A549 treated with CORT108297 at 1 μM for 4 hours (cell line): ENCODE measurements at places on chromosomes 2 and 18. TPM values are rescaled to one million over a fixed set of nuclear protein-coding genes. Genes with fewer than 3 reads are reported as not detected.

The FKBP7 gene
- total RNA-seq, result 5.9 to 13.5 TPM (median 9.8 TPM) in 5 replicates

The CNDP1 gene
- not detected in 5 replicates for total RNA-seq

The MDH1B gene
- 1.3 to 2.3 TPM (median 1.6 TPM) in 5 replicates for total RNA-seq

The BCL11A gene
- 0.04 to 0.20 TPM (median 0.10 TPM) in 4 of 5 replicates, not detected in the other for total RNA-seq

The LRATD1 gene
- 0.02 to 0.09 TPM (median 0.05 TPM) in 5 replicates for total RNA-seq

The SLC38A11 gene
- total RNA-seq, result not detected in 5 replicates

The IL1F10 gene
- total RNA-seq, result not detected in 5 replicates

The RTP5 gene
- not detected in 5 replicates for total RNA-seq

The FZD7 gene
- 5.2 to 7.5 TPM (median 7.0 TPM) in 5 replicates for total RNA-seq

The HOXD13 gene
- 0.16 to 0.27 TPM (median 0.23 TPM) in 5 replicates for total RNA-seq
